ENCODE measurements at places on chromosomes 2 and 18. TPM values are rescaled to one million over a fixed set of nuclear protein-coding genes. Genes with fewer than 3 reads are reported as not detected.

- H3K4me1 ChIP-seq = no peaks in the 10 kb centered on the region
- H3K27me3 ChIP-seq = no peaks in the 10 kb centered on the region
- no peak overlapping the region for H3K27ac ChIP-seq
- no peak overlapping the region for H3K4me3 ChIP-seq
Observed at GRCh38 chr2:95058989-95059641, 33.6 kb downstream of the MAL start.

- no peaks in the 10 kb centered on the region for H3K27me3 ChIP-seq
- peaks cover 22% of the 10 kb centered on the region for H3K4me1 ChIP-seq
- H3K27ac ChIP-seq = no peak overlapping the region
- DNase-seq = no peak
- no peak overlapping the region for H3K4me3 ChIP-seq
- H3K36me3 ChIP-seq = no peaks in the 10 kb centered on the region
Observed at GRCh38 chr2:121189661-121190381, 95.2 kb downstream of the TFCP2L1 start.

DNA sequence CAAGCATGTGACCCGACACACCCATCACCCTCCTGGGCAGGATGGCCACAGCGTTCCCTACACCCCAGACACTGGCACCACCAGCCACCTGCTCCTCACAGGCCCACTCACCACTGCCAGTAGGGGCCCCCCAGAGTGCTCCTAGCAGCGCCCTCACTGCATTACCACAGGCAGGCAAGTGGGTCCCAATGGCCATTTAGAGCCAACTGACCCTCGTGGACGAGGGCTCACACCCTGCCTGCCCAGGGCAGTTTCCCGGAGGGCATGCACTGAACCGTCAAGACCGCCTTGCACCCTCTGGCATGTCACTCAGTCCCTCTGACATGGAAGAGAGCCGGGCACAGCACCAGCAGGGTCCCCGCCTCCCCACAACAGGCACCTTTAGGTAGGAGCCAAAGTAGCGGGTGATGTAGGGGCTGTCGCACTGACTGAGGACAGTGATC, 7.3 kb downstream of the STK25 start:
- no peaks in the 10 kb centered on the region for H3K36me3 ChIP-seq
- peak overlapping the region; percentile 96 for H3K27ac ChIP-seq
- no peaks in the 10 kb centered on the region for H3K27me3 ChIP-seq
- no peak for DNase-seq
- H3K4me3 ChIP-seq = no peak overlapping the region

The AKAIN1 gene
- total RNA-seq = not detected

The SPEG gene
- total RNA-seq = 125 TPM

- no peaks in the 10 kb centered on the region for H3K27me3 ChIP-seq
- peak overlapping the region; percentile 79 for H3K4me3 ChIP-seq
- peaks cover 36% of the 10 kb centered on the region for H3K4me1 ChIP-seq
Observed at GRCh38 chr18:32469691-32470459, 807 bp downstream of the GAREM1 start.

DNA sequence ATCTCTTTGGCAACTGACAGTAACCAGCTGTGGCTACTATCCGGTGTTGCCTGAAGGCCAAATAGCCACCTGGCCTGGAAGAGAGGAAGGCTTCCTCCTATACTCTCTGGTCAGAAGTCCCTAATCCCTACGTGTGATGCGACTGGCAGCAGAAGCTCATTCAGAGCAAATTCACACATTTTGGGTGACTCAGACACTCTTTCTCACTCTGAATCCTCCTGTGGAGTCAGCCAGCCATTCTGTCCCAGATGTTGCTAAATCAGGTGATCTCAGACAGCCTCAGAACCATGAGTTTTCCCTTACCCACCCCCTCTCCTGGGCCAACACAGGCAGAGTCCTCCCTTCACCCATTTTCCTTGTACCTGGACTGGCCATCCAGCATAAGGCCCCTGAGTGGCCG, 34.7 kb downstream of the CFAP53 start:
- no peak for DNase-seq
- H3K4me3 ChIP-seq = no peak overlapping the region
- H3K4me1 ChIP-seq = no peaks in the 10 kb centered on the region
- no peak overlapping the region for H3K27ac ChIP-seq
- H3K36me3 ChIP-seq = no peaks in the 10 kb centered on the region
- no peaks in the 10 kb centered on the region for H3K27me3 ChIP-seq

DNA sequence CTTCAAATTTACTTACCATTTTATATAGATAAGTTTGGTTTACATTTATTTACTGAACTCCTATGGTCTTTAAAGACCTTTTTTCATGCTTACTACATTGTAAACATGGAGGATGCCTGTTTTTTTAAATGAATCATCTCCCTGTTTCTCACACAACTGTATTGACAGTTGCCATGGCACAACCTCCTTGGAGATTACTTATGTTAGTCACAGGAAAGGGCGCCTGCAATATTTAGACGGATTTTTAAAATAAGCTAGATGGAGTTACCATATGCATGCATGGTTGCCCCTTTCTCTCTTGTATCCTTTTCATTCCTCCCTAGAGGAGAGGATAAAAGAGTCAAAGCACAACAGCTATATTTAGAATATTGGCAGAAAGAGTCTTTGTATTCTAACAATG, 34.8 kb upstream of the CCDC102B start:
- no peaks in the 10 kb centered on the region for H3K36me3 ChIP-seq
- H3K27me3 ChIP-seq = no peaks in the 10 kb centered on the region
- no peak overlapping the region for H3K4me3 ChIP-seq
- no peak overlapping the region for H3K27ac ChIP-seq
- H3K4me1 ChIP-seq = no peaks in the 10 kb centered on the region

The IL1R2 gene
- total RNA-seq = 13.1 TPM

DNA sequence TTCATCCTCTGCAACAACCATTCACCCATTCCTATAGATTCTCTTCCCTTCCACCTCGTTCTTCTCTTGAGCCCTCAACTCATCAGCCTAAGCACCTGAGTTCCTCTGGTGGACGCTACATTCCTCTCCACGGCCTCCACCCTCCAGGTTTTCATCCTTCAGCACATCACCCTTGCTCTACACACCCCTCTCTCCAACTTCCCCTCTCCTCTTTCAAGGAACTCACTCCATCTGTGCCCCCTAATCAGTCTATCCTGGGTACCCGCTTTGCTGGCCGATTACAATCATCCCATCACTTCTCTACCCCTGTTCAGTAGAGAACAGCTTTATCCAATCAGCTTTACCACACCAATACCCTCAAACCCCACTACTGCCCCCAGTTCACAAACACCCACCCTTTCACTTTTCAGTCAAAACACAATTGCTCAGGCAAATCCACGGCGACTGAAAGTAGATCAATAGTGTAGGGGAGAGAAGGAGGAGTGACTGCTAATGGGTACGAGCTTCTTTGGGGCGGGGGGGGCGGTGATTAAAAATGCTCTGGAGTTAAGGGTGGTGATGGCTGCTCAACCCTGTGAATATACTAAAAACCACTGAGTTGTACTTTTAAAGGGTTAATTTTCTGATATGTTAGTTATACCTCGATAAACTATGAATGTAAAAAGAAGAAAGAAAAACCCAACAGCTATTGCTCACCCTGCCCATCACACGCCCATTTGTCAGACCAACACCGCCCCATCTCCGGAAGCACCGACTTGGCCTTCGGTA, 857 bp downstream of the DYM start:
- no peaks in the 10 kb centered on the region for H3K36me3 ChIP-seq
- peak overlapping the region; percentile 100 for H3K4me3 ChIP-seq
- peak; percentile 13 for DNase-seq
- no peaks in the 10 kb centered on the region for H3K27me3 ChIP-seq
- peak overlapping the region; percentile 98 for H3K27ac ChIP-seq

DNA sequence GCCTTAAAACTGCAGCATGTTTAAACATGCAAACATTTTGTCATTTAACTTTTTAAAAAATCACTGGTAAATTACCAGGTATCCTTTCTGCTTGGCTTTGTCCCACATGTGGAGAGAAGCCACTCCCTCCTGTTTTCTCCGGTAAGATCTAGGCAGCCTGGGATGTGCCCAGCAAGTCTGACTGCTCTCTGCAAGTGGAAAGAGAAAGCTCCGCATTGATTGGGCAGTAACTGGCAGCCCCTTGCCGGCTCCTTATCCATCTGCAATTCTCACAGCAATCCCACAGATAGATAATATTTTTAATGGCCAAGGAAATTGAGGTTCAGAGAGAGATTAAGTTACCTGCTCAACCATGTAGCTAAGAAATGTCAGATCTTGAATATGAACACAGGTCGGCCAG, 136.1 kb downstream of the TMEM200C start:
- H3K27ac ChIP-seq = no peak overlapping the region
- no peaks in the 10 kb centered on the region for H3K27me3 ChIP-seq
- no peaks in the 10 kb centered on the region for H3K4me1 ChIP-seq
- H3K4me3 ChIP-seq = no peak overlapping the region
- no peaks in the 10 kb centered on the region for H3K36me3 ChIP-seq

DNA sequence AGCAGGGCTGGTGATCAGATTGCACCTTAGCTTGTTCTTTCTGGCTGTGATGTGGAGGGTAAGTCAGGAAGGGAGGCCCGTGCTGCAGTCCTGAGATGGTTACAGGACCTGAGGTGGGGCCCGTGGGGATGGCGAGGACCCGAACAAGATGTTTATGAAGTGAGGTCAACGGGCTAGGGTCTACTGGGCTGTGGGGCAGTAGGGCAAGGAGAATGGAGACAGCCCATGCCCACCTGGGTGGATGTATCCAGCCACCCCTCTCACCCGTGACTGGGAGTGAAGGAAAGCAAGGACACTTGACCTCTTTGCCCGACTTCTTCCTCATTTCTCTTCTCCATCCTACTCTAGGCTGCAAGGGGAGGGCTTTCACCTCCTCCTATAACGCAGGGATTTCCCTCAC, 18.0 kb downstream of the PTMA start:
- no peaks in the 10 kb centered on the region for H3K27me3 ChIP-seq
- no peak for DNase-seq
- no peak overlapping the region for H3K27ac ChIP-seq
- H3K36me3 ChIP-seq = no peaks in the 10 kb centered on the region
- H3K4me3 ChIP-seq = no peak overlapping the region
- no peaks in the 10 kb centered on the region for H3K4me1 ChIP-seq

Data from gastrocnemius medialis (tissue), 4 donors.